NCI-H446 (cell line): ENCODE measurements at places on chromosomes 1 and 21.

DNA sequence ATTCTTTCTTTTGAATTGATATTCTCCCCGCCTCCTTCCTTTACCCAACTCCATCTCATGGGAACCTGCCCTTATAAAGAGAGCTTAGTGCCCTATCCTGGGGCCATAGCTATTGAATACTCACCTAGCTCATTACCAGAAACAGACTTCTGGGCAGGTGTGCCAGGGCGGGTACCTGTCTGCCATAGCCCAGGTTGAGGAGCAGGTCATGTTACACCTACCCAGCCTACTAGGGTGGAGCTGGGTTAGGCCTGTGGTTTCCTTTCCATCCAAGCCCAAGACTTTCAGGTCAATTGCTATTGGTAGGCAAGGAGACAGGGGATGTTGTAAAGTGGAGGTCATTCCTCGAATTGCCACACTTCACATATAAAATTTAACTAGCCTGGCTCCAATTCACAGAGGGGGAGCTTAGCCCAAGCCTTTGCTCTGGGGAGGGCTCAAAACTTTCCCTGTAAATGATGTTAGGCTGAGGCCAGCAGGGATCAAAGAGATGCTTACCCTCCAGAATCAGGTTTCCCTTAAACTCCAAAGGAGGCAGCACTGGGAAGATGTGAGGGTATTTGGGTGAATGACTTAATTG, 87.1 kb upstream of the IPO9 start:
- DNase-seq, result no peak

DNA sequence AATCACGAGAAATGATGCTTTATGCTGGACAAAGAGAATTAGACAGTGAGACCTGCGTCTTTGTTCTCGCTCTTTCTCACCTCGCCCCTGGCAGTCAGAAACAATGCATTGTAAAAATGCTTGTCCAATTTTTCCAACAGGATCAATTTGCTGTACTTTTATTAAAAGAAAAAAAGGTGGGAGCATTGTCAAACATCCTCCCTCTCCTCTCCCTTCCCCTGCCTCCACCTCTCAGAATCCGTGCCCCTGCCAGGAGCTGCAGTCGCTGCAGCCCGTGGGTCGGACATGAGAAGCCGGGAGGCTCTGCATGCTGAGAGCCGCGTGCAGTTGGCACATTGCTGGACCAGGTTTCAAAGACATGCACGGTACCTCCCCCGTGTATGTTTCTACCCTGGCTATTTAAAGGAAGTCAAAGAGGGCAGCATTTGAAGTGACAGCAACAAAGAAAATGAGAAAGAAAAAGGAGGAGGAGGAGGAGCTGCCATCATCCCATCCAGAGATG, 161.0 kb upstream of the KAZN start:
- DNase-seq, result no peak

GRCh38 chr1:28518745-28519341, 13.0 kb downstream of the RCC1 start:
- no peak for DNase-seq

DNA sequence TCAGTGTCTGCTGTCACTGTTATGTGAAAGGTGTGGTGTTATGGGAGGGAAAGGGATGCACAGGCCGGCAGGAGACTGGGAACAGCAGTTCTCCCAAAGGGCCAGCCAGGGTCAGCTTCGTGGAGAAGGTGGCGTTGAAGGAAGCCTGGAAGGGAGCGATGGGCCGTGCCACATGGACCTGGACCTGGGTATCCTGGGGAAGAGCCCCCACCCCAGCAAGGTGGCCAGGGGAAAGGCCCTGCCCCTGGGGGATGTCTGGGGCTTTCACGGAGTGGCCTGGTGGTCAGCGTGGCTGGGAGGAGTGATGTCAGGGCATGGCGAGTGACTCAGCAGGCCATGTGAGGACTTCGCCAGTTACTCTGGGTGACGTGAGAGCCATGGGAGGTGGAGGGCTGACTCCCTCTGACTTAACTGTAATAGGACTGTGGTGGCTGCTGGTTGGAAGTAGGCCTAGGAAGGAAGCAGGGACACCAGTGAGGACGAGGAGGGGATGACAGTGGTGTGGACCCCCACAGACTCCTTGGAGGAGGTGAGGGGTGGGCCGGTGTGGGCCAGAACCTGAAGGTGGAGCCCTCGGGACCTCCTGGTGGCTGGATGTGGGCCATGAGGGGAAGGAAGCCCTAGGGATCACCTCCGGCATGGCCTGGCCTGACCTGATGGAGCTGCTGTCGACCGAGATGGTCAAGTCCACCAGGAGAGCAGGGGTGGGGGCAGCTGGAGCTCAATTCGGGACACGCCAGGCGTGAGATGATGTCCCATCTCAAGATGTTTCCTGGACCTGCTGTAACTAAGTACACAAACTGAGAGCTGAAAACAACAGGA, 54.5 kb downstream of the BACE2 start:
- DNase-seq, result no peak

GRCh38 chr21:45556645-45557615, 14.7 kb upstream of the SLC19A1 start:
- no peak for DNase-seq

DNA sequence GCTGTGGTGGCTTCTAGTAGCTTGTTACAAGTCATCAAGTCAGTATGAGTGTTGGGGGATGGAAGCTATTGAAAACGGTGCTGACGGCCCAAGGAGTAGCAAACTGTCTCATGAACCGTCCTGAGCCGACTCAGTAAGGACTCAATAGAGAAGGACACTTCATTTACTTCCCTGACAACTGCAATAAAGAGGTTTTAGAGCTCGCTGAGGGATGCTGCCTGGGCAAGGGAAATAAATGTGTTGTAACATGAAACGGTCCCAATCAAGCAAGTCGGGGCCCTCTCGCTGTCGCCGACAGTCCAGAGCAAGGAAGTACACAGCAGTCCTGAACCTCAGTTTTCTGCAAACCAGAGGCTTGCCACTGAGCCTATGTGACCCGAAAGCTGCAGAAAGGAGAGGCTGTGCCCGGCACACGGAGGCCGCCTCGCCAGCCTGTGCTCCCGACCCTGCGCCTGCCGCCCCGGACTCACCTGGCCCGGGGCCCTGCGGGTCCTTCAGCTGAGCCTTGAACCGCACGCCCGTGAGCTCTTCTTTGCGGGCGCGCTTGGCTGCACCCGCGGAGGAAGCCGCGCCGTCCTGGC, 423 bp downstream of the URB1 start:
- peak; percentile 26 for DNase-seq

DNA sequence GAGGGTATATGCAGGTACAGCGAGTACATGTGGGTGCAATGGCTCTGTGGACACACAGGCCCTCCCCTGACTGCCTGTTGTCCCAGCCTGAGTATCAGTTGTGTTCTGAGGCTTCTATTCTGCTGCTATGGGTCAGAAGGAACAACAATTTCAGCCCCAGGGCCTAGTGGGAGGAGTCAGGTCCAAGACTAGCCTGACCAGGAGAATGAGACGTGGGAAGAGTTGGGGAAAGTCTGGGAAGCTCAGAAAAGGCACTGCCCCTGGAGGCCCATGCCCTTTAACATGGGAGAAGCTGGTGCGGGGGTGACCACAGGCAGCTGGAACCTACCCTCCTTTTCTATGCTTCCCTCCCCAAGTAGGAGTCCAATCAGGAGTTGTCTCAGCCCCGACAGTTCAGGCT, 7.7 kb downstream of the IGSF8 start:
- DNase-seq, result no peak

DNA sequence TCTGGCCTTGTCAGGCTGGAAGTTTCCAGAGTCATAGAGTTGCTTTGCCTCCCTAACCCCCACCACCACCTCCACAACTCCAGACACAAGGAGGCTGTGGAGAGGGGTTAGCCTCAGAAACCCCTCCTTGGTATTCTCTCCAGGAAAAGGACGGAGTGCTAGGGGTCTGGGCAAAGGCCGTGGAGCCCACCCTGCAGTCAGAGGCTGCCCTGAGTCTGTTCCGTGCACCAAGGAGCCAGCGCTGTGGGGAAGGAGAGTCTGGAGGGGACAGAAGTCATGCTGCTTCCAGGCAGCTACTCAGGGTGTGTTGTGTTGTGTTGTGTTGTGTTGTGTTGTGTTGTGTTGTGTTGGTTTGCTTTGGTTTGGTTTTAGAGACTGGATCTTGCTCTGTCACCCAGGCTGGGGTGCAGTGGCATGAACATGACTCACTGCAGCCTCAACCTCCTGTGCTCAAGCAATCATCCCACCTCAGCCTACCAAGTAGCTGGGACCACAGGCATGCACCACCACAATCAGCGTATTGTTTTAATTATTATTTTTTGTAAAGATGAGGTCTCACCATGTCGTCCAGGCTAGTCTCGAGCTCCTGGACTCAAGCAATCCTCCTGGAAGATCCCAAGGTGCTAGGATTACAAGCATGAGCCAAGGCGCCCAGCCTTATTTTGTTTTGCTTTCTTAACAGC, 122.2 kb upstream of the TMEM51 start:
- DNase-seq, result no peak

DNA sequence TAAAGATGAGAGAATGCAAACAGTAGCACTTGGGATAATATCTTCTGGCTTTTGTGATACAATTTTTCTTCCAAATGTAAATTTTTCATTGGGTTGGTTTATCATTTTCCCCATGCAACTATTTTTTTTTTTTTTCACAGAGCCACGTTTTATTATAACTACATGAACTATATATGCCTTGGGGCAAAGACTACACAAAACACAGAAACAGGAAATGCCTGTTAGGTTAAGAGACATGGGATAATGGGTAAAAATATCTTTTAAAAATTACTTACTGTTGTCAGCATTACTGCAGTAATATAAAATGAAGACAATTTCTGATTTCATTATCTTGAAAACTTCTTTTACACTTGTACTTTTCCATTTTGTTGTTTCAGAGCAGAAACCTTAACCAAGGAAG, 74.6 kb downstream of the DISP1 start:
- no peak for DNase-seq

GRCh38 chr1:89935235-89935634, 59.7 kb upstream of the ZNF326 start:
- no peak for DNase-seq

GRCh38 chr1:20449735-20450311, 36.2 kb downstream of the CAMK2N1 start:
- no peak for DNase-seq

- peak; percentile 90 for DNase-seq
These were observed 283.5 kb downstream of the S1PR1 start for GRCh38 chr1:101520302-101520701.

GRCh38 chr1:21761052-21761451, 21.9 kb downstream of the USP48 start:
- no peak for DNase-seq

- no peak for DNase-seq
These were observed 770 bp downstream of the NTNG1 start for GRCh38 chr1:107141491-107142126.

- DNase-seq, result no peak
These were observed 266.2 kb downstream of the LMO4 start for GRCh38 chr1:87594736-87595383.

GRCh38 chr1:36966242-36966641, 68.1 kb downstream of the GRIK3 start:
- DNase-seq, result no peak

GRCh38 chr1:64483731-64484414, 13.9 kb downstream of the CACHD1 start:
- DNase-seq, result no peak

- DNase-seq, result no peak
These were observed 149.5 kb upstream of the HP1BP3 start for GRCh38 chr1:20936621-20937020.

- DNase-seq, result no peak
These were observed 71.4 kb downstream of the MEGF6 start for GRCh38 chr1:3539707-3540425.

DNA sequence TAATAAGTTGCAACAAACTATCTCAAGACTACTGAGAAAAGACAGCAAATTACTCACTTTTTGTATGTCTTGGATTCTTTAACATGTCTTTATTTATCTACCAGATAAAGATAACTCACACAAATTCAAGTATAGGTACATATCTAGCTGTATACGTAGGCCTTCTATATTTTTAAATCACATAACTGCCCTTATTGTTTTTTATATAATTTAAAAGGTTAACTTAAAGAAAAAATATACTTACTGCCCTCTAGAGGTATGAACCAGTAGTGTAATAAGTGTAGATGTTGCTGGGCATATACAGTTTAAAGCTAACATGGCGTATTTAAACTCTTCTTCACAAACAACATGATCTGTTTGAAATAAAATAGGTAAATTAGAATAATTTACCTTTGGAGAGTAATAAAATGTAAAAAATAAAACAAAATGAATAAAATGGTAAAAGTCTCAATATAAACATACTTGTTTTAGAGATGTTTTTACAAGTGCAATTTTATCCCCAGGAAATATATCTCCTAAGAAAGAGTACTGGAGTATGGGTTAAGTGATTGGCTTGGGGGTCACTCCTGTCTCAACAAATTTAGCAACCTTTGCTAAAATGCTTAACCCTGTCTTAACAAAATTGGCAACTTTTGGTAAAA, 235.2 kb downstream of the KCNT2 start:
- no peak for DNase-seq

- no peak for DNase-seq
These were observed 92.8 kb upstream of the ZP4 start for GRCh38 chr1:237983496-237983895.

DNA sequence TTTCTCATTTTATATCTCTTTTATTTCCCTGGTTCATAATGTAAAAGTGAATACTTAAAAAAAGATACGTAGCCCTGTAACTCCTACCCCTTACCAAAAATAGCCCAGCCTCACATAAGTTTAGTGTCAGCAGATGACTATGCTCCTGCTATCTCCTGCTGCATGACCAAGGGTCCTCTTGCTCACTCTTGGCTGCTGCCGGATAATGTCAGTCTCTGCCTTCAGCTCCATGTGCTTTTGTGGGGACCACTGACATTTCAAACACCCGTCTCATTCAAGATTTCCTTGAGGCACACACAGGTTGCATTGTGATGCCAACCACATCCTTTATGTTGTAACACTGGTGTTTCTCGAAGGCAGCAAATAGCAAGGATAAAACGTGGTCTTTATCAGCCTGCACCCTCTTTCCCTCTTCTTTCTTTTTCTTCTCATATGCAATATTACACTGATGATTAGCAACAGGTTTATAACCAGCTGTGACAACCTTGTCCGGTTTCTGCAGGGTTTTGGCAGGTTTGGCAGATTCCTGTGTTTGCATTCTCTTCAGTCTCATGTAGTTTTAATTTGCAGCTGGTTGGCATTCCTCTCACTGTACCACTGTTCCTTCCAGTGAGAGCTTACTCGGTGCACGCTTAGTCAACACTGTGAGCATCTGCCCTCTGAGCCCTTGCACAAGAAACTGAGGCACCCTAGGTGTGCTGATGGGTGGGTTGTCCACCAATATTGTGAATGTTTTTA, 62.2 kb downstream of the ZNF684 start:
- no peak for DNase-seq
